ENCODE measurements at places on chromosomes 3 and 15.

DNA sequence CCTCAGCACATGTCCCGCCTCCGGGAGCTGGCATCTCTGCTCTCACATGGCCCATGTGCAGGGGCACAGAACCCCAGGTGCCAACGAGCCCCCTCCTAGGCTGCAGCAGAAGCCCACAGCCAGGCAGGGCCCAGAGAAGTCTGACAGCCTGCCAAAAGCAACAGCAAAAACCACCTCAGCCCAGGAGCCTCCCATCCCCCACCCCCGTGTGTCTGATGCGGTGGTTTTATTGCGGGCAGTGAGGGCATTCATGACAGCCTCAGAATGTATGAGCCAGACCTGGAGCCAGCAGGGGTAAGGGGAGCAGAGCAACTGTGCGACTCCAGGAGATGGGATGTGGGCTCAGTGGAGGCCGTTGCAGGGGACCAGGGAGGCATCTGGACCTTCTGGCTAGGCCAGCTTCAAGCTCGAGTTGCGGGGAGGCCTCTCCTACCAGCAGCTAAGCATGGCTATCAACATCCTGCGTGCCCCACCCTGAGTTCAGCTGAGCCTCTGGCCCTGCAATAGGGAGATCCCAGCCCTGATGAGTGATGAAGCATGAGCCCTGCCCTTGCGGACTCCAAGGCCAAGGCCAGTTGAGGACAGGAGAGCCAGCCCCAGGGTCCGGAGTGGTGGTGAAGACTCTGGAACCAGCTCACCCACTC lies 52.5 kb downstream of the CYP11A1 start:
- no peak for DNase-seq

DNA sequence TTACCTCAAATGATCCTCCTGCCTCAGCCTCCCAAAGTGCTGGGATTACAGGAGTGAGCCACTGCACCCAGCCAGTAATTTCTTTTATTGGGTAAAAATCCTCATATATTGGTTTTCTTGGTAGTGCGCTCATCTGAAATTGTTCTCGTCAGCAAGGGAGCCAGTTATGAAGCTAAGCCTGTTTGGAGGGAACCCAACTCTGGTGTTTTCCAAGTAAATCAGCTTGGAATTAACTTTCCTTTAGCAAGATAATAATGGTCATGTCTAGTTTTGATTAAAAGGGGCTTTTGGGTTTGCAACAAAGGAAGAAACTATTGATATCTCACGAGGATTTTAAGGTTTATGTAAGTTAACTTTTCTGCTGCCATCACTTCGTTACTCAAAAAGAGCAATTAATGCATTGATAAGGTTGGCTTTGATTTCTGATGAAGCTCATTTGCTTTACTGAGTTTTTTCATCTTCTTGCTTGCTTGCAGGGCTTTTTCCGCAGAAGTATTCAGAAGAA lies 72.7 kb downstream of the RARB start:
- DNase-seq: no peak

DNA sequence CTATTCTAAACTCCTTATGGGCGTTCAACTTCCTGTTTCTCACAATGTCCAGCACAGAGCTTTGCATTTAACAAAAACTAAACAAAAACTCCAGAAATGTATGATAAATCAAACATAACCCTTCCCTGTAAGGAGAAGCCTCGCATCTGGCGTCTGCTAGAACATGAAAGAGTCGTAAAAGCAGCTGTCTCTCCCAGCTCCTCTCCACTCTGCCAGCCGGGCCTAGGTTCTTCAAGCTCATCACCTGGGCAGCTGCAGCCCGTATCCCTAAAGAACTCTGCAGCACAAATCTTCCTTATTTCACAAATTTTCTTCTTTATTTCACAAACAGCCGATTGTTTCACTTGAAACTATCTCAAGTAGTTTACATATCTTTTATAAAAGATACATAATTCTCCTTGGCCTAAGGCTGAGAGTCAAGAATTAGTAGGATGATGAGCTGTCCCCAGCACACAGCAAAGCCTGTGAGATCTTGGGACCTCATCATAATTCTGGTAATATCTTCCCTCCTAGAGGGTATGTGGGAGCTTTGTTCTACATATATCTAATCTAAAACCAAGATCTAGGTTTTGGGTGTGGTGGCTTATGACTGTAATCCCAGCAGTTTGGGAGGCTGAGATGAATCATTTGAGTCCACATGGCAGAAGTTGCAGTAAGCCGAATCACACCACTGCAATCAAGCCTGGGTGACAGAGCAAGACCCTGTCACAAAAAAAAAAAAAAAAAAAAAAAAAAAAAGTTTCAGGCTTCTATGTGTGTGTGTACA lies 35.3 kb downstream of the ANXA2 start:
- no peak for DNase-seq

DNA sequence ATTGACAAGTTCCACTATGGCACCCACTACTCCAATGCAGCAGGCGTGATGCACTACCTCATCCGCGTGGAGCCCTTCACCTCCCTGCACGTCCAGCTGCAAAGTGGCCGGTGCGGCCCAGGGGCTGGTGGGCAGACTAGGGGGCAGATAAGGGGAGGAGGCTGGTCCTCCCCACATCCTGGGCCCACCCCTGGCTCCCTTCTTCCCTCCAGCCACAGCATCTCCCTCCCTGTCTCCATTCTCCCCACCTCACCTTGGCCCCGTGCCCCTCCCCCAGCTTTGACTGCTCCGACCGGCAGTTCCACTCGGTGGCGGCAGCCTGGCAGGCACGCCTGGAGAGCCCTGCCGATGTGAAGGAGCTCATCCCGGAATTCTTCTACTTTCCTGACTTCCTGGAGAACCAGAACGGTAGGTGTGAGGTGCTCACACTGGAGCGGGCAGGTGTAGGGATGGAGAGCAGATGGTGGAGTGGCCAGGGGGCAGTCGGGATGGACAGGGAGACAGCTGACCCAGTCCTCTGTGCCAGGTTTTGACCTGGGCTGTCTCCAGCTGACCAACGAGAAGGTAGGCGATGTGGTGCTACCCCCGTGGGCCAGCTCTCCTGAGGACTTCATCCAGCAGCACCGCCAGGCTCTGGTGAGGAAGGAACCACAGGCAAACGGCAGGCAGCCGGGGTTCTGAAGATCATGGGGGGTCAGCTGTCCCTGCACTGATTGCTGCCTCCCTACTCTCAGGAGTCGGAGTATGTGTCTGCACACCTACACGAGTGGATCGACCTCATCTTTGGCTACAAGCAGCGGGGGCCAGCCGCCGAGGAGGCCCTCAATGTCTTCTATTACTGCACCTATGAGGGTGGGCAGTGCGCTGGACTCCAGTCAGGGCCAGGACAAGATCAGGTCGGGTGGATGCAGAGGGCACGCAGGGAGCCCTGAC lies 26.0 kb downstream of the NBEAL2 start:
- no peak for DNase-seq

DNA sequence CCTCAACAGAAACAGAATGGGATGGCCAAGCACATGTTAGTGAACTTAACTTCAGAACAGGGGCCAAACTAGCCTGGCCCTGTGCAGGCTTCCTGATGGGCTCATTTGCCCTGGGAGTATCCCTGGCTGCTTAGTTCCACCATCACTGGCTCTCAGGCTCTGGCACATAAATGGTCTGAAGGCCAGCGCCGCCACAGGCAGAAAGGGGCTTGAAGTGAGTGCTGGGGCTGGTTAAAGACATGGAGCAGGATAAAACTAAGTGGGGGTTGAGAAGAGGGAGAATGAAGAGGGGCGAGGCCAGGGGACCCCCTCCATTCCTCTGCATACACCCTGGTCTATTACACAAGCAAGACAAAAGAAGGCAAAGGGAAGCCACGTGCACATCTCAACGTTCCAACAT lies 12.2 kb downstream of the SLCO2A1 start:
- DNase-seq: no peak

GRCh38 chr15:94286583-94286982 lies 55.2 kb downstream of the MCTP2 start:
- no peak for DNase-seq

DNA sequence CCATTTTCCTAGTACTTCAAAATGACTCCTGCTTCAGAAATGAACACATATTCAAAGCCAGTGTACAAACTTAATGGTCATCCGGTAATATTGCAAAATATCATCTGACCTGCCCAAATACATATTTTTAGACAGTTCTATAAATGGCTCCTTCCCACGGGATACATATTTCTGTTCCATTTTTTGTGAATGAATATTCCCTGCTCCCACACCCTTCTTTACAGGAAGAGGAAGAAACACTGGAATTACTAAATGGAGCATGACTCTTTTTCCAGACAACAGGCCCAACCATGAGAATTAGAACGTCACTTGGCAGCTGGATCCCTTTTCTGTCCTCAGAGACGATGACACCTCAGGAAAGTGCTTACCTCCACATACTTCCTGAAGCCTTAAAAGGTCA lies 38.0 kb upstream of the CBLB start:
- DNase-seq: no peak

DNA sequence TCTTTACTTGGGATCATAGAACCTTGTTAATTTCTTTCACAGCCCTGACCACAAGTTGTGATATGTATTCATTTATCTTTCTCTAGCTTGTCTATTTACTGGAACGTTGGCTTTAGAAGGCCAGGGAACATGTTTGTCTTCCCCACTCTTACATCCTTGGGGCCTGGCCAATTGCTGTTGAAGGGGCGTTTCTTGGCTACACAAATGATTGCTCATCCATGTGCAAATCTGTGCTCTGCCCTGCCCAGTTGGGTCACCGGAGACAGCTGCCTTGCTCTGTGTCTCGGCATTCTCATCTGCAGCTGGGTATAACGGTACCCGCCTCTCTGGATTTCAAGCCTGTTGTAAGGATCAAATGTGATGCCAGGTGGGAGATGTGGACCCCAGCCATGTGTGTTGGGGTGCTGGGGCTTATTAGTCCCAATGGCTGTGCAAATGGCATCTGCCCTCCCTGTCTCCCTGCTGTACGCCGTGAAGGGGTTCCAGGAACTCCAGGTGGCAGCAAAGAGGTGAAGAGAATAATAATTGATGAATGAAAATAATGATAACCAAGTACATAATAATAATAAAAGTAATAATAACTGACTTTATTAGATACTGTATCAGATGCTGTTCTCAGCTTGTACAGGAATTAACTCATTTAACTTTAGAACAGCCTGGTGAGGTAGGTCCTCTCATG lies 24.0 kb upstream of the TLE3 start:
- DNase-seq: peak; percentile 89
